ENCODE measurements at places on chromosomes 7 and 10. TPM values are rescaled to one million over a fixed set of nuclear protein-coding genes. Genes with fewer than 3 reads are reported as not detected.
A peak's percentile ranks its signal among the peaks of the same experiment; 100 is the strongest.

GRCh38 chr10:45441239-45442190 is 67.5 kb downstream of the ALOX5 start:
- DNase-seq, result no peak

- peak; percentile 57 for DNase-seq
These were observed 11.0 kb upstream of the TRIM8 start for GRCh38 chr10:102633287-102633686.

DNA sequence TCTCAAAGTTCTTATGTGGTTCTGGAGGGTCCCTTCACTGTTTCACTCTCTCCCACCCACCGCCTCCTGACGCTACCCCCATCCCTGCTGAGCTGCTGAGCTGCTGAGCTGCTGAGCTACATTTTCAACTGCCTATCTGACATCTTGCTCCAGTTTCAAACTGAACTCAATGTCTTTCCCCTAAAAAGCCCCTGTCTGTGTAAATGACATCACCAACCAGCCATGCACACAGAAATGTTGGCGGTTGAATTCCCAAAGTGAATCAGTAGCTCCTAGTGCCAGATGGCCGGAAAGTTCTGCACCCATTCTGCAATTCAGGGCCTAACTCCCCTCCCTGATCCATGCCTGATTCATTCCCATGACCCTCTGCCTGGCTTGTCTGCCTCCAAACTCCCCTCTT is 71.2 kb downstream of the WNT2 start:
- peak; percentile 96 for DNase-seq

DNA sequence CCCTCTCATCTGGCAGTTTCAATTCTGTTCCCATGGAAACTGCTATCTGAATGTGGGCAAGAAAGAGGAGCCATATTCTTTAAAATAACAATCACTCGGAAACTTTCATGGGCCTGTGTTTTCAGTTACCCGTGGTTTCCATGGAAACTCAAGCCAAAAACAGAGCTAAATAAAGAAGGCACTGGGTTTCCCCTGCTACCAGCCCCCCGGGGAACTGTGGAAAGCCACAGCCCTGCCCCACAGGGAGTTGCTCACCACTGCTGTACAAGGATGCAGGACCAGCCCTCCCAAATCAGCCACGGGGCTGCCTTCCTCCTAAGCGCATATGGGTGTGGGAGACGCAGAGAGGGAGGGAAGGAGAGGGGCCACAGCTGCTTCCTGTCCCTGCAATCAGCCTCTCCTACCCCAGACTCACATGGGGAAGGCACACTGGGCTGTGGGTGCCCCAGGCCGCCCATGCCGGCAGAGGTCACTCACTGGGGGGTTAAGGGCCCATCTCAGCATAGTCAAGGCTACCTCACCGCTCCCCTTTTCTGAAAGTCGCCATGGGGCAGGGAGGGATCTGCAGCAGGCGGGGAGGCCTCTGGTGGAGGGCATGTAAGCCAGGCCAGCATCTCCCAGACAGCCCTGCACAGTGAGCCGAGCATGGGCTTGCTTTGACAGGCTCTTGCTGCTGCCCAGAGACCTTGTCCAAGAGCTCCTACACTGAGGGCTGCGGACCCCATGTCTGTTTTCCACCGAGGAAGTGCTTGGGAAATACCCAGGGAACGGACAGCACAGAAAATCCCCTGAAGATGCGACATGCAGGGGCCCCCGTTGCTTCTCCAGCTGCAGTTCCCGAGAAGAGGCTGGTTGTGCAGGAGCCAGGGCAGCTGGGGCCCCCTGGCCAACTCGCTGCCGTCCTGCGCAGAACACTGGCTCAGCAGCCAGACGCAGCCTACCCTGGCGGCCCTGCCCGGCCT is 157.3 kb upstream of the PPP2R2D start:
- DNase-seq, result no peak

- peak; percentile 76 for DNase-seq
These were observed 59.6 kb downstream of the ADRB1 start for GRCh38 chr10:114103284-114103683.

DNA sequence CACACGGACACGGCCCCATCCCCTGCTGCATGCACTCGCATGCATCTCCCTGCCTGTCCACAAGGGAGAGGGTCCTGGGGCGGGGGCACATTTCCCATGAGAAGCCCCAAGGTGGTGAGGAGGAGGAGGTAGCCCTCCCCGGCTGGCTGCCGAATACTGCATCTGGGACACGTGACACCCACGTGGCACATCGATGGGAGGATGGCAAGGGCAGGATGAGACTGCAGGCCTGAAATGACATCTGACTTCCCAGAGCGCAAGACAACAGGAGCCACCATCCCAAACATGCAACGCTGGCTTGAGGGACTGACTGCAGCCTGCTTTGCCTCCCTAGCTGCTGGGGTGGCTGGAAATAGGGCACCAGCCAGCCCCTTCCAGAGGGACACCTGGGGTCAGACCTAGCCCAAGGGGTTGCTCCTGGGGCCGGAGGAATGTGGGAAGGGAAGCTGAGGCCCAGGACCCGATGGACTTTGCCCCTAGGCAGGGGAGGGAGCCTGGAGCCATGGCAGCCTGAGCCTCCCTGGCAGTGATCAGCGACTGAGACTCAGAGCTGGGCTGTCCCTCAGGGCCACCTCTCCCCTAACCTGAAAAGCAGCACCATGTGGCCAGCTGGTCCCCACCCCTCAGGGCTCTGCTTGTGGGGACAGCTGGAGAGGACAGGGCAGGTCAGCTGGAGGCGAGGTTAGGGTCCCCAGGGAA is 16.1 kb downstream of the BUD23 start:
- DNase-seq, result no peak

DNA sequence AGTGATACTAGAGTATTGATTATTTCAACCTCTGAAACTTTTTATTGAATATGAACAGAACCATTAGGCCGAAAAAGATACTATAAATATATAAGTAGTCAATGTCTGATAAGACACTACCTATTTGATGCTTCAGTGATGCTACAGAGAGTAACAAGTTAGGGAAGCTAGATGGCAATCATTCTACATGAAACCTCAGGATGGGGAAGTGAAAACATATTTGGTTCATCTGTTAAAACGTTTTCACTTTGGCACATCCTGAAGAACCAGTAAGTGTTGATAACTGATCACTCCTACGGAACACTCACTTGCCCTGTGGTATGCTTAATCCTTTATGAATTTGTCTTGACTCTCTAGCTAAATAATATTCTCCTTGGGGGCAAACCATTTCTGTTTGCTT is 1064.9 kb downstream of the NXPH1 start:
- DNase-seq, result peak; percentile 2

CRHR2 gene
- polyA plus RNA-seq, result not detected

CHAT gene
- polyA plus RNA-seq, result not detected

SFTPA1 gene
- polyA plus RNA-seq, result not detected

Data from fibroblast of lung (primary cell).